ENCODE measurements at places on chromosomes 1 and 21. TPM values are rescaled to one million over a fixed set of nuclear protein-coding genes. Genes with fewer than 3 reads are reported as not detected.

The MYOG gene
- total RNA-seq, result not detected

The UTS2 gene
- total RNA-seq, result not detected

The RUNX3 gene
- not detected for total RNA-seq

The FAAH gene
- 36.0 TPM for total RNA-seq

The GPA33 gene
- not detected for total RNA-seq

Measured in parietal lobe (tissue), 2 donors.